Ascending aorta (tissue), 2 donors: ENCODE measurements at places on chromosomes 4 and X. TPM values are rescaled to one million over a fixed set of nuclear protein-coding genes. Genes with fewer than 3 reads are reported as not detected.

The DGKK gene
- not detected for total RNA-seq

The PITX2 gene
- total RNA-seq: not detected

DNA sequence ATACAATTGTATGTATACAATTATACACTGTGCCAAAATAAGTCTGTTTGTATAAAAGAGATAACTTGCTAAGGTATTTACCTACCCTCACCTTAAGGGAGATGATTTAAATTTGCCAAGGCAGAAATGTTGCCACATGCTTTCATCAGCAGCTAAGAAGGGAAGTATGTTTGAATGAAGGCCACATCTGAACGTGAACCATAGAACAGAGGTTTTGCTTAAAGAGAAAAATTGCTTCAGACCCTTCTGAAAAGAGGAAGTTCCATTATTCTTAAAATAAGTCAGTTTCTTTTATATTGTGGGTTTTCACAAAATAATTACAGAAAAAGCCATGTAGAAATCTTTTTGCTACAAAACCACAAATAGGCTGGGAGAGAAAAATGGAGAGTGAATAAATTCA lies 621.5 kb upstream of the HTR2C start:
- no peaks in the 10 kb centered on the region for H3K4me1 ChIP-seq
- no peak overlapping the region for H3K4me3 ChIP-seq
- H3K27me3 ChIP-seq: no peaks in the 10 kb centered on the region
- H3K36me3 ChIP-seq: no peaks in the 10 kb centered on the region

GRCh38 chr4:99463566-99463965 lies 28.4 kb upstream of the ADH7 start:
- DNase-seq: no peak
- no peak overlapping the region for H3K4me3 ChIP-seq
- no peaks in the 10 kb centered on the region for H3K27me3 ChIP-seq
- no peaks in the 10 kb centered on the region for H3K4me1 ChIP-seq

- no peak overlapping the region for H3K4me3 ChIP-seq
- H3K27ac ChIP-seq: no peak overlapping the region
- H3K4me1 ChIP-seq: no peaks in the 10 kb centered on the region
- no peak for DNase-seq
- H3K27me3 ChIP-seq: no peaks in the 10 kb centered on the region
These were observed 12.4 kb downstream of the TENM3 start for GRCh38 chr4:182255441-182256190.

- H3K4me1 ChIP-seq: peaks cover 8% of the 10 kb centered on the region
- H3K4me3 ChIP-seq: no peak overlapping the region
- no peaks in the 10 kb centered on the region for H3K27me3 ChIP-seq
- DNase-seq: no peak
These were observed 282.0 kb downstream of the ARHGAP24 start for GRCh38 chr4:85756938-85757337.
